NAMALWA (cell line): ENCODE measurements at places on chromosomes 2 and 18.
A peak's percentile ranks its signal among the peaks of the same experiment; 100 is the strongest.

DNA sequence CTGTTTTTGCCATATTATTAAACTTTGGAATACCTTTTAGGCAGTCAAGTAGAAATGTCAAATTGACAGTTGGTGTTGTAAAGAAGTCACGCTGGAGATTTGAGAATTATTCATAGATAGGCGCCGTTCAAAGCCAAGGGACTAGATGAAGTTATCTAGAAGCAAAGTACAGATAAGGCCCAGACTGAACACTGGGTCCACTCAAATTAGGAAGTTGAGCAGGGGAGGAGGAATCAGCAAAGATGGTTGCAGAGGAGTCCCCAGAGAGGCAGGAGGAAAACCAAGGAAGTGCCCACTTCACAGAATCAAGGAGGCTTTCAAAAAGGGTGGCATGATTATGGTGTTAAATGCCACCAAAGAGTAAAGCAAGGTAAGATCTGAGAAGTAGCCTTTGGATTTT is 9.6 kb upstream of the ALS2 start:
- no peak for DNase-seq

DNA sequence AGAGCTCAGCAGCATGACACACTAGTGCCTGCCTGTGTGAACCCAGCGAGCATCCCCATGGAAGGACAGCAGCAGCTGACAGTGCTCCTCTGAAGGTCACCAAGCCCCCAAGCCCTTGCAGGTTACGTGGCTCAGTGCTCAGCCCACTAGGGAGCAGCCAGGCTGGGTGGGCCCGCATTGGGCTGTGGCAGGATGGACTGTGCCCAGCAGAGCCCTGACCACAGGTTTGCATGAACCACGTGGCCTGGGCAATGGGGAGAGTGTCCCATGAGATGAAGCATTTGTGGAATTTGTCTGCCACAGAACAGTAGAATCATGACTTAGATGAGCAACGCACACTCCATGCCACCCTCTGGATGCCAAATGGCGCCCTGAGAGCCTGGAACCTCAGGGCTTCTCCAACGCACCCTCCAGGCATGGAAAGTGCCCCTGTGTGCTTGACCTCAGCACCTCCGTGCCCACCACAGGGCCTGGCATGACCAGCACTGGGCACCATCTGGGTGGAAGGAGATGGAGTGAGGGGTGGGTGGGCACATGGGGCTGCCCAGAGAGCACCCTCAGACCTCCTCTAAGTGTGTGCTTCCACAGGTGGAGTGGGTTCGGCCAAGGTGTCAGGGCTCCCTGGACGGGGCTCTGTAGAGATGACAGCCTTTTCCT is 216.1 kb upstream of the RAB6C start:
- no peak for DNase-seq

GRCh38 chr2:207531032-207531952 is 1.5 kb downstream of the CREB1 start:
- DNase-seq, result no peak

GRCh38 chr2:149019768-149020167 is 18.7 kb upstream of the LYPD6B start:
- peak; percentile 56 for DNase-seq

GRCh38 chr2:3116371-3116770 is 261.2 kb downstream of the EIPR1 start:
- no peak for DNase-seq

- no peak for DNase-seq
These were observed 27.1 kb downstream of the STPG4 start for GRCh38 chr2:47127862-47128543.

GRCh38 chr2:20352230-20352578 is 1.6 kb upstream of the PUM2 start:
- no peak for DNase-seq

GRCh38 chr18:55262021-55262560 is 302.8 kb upstream of the CCDC68 start:
- no peak for DNase-seq

GRCh38 chr18:77161383-77161782 is 28.8 kb upstream of the MBP start:
- no peak for DNase-seq

GRCh38 chr2:10868465-10869314 is 43.0 kb upstream of the KCNF1 start:
- DNase-seq, result no peak

DNA sequence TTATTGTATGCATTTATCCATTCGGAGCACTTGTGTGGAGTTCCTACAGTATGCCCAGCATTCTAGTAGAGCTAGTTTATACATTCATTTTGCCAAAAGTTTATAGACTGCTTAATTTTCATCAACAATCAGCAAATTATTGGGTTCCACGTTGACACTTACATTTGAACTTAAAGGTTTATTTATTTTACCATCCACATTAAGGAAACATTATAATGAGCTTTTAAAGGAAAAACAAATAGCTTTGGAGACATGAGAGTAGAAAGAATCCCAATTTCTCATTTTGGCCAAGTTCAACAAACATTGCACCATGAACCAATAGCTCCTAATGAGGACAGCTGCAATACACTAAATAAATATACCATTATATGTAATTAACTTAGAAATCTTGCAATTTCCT is 501.2 kb upstream of the SMIM21 start:
- DNase-seq, result no peak

GRCh38 chr2:19488009-19488691 is 129.7 kb upstream of the OSR1 start:
- no peak for DNase-seq

- no peak for DNase-seq
These were observed 30.4 kb upstream of the INHBB start for GRCh38 chr2:120315367-120316033.

- DNase-seq, result no peak
These were observed 562.7 kb upstream of the ID2 start for GRCh38 chr2:8118940-8119781.

DNA sequence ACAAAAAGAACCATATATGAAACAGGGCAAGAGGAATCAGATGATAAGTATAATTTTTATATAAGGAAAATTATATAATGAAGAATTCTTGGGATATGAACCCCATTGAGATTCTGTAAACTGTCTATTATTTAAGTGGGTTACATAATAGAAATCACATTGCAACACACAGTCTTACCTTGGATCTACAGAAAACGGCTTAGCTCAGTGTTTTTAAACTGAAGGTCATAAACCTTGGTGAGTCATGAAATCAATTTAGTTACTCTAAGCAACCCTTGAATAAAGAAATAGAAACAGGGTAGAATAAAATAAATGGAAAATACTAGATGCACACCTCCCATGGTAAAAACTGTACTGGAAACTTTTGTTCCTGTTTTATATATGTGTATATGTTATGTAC is 50.7 kb downstream of the METTL8 start:
- no peak for DNase-seq

- DNase-seq, result peak; percentile 68
These were observed 70.3 kb upstream of the CWC22 start for GRCh38 chr2:180077295-180077906.

GRCh38 chr2:39118786-39119499 is 1.9 kb downstream of the SOS1 start:
- DNase-seq, result peak; percentile 50

GRCh38 chr18:22683196-22683676 is 249.9 kb upstream of the RBBP8 start:
- no peak for DNase-seq
